Breast epithelium (tissue), 4 donors: ENCODE measurements at places on chromosomes 1 and 21. TPM values are rescaled to one million over a fixed set of nuclear protein-coding genes. Genes with fewer than 3 reads are reported as not detected.

The LAPTM5 gene
- 41.3 TPM for total RNA-seq

DNA sequence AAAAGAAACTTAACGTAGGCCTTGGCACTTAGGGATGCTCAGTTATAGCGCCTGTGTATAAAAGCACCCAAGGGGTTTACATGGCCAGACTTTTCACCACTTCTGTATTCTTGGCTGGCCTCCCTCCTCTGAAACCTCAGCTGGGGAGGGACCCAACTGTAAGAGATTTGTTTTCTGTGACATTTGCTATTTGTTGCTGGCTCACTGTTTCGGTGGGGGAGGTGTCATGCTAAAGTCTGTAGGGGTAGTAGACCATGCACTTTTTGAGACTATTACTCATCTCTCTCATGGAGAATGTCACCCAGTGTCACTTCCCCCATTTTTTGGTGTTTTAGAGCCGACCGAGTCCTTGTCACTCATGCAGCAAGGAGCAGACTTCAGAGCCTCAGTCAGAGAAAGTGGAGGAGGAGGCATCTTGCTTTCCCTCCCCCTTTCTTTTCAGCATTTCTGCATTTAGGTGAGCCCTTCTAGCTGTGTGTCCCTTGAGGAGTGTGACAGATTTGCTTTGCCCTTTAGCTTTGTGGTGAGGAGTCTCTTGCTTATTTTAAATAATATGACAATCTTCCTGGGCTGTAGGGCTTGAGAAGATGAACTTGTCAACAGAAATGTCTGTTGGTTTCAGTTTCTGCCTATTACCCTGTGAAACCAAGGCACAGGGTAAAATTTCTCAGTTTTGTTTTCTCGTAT is 160.1 kb downstream of the FASLG start:
- no peak for DNase-seq
- no peaks in the 10 kb centered on the region for H3K4me1 ChIP-seq
- H3K27me3 ChIP-seq: no peaks in the 10 kb centered on the region
- H3K4me3 ChIP-seq: no peak overlapping the region
- H3K27ac ChIP-seq: no peak overlapping the region

The ZNF683 gene
- total RNA-seq: not detected

GRCh38 chr1:38030596-38031512 is 15.7 kb downstream of the POU3F1 start:
- no peaks in the 10 kb centered on the region for H3K36me3 ChIP-seq
- H3K4me3 ChIP-seq: no peak overlapping the region
- peaks cover 3% of the 10 kb centered on the region for H3K4me1 ChIP-seq

- no peaks in the 10 kb centered on the region for H3K4me1 ChIP-seq
- H3K27ac ChIP-seq: no peak overlapping the region
- DNase-seq: no peak
- H3K4me3 ChIP-seq: no peak overlapping the region
- no peaks in the 10 kb centered on the region for H3K27me3 ChIP-seq
These were observed 1350.4 kb downstream of the AMY1C start for GRCh38 chr1:105100102-105100501.

- H3K4me3 ChIP-seq: peak overlapping the region; percentile 21
- H3K36me3 ChIP-seq: no peaks in the 10 kb centered on the region
- peak overlapping the region; percentile 91 for H3K27ac ChIP-seq
- H3K27me3 ChIP-seq: no peaks in the 10 kb centered on the region
These were observed 34.8 kb downstream of the CLCA1 start for GRCh38 chr1:86503406-86504136.

- H3K4me1 ChIP-seq: no peaks in the 10 kb centered on the region
- DNase-seq: no peak
- H3K27ac ChIP-seq: no peak overlapping the region
- H3K27me3 ChIP-seq: no peaks in the 10 kb centered on the region
- peaks cover 3% of the 10 kb centered on the region for H3K36me3 ChIP-seq
- no peak overlapping the region for H3K4me3 ChIP-seq
These were observed 96.7 kb upstream of the GNG4 start for GRCh38 chr1:235746245-235746644.

The AMPD1 gene
- not detected for total RNA-seq

The OVAAL gene
- total RNA-seq: not detected

The MATN1 gene
- not detected for total RNA-seq

The KAZN gene
- 16.2 TPM for total RNA-seq

- H3K4me1 ChIP-seq: no peaks in the 10 kb centered on the region
- no peak overlapping the region for H3K4me3 ChIP-seq
- DNase-seq: no peak
- no peak overlapping the region for H3K27ac ChIP-seq
- no peaks in the 10 kb centered on the region for H3K36me3 ChIP-seq
These were observed 6.7 kb upstream of the GPR25 start for GRCh38 chr1:200866116-200866515.

- DNase-seq: no peak
- no peaks in the 10 kb centered on the region for H3K4me1 ChIP-seq
- no peak overlapping the region for H3K27ac ChIP-seq
- no peak overlapping the region for H3K4me3 ChIP-seq
- no peaks in the 10 kb centered on the region for H3K27me3 ChIP-seq
These were observed 403.9 kb downstream of the PCP4 start for GRCh38 chr21:40271164-40271563.

DNA sequence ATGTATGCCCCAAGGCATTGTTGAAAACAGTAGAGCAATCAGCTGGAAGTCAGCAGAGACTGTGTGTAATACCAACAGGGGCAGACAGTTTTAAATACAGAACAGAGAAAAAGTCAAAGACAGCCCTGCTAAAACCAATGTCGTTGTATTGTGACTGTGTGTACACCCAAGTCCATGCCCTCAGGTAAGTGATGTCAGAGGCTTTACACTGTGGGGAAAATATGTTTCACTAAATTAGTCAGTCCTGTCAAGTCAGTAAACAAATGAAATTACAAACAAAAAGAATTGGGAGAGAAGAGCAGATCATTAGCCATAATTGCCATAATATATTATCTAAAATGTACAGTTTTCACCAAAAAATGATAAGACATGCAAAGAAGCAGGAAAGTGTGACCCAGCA is 2.4 kb upstream of the CYP2J2 start:
- no peak overlapping the region for H3K27ac ChIP-seq
- H3K4me3 ChIP-seq: no peak overlapping the region
- DNase-seq: no peak
- H3K27me3 ChIP-seq: no peaks in the 10 kb centered on the region

The TRIM17 gene
- 9.5 TPM for total RNA-seq

The TRAPPC10 gene
- 31.1 TPM for total RNA-seq

The SLC5A9 gene
- 0.16 TPM for total RNA-seq

GRCh38 chr1:204917802-204918201 is 47.1 kb downstream of the NFASC start:
- no peak overlapping the region for H3K27ac ChIP-seq
- no peaks in the 10 kb centered on the region for H3K27me3 ChIP-seq
- H3K36me3 ChIP-seq: no peaks in the 10 kb centered on the region
- no peak for DNase-seq
- H3K4me1 ChIP-seq: no peaks in the 10 kb centered on the region
- H3K4me3 ChIP-seq: no peak overlapping the region

GRCh38 chr1:154241703-154242351 is 21.1 kb downstream of the UBAP2L start:
- peaks cover 6% of the 10 kb centered on the region for H3K36me3 ChIP-seq
- DNase-seq: no peak
- H3K4me3 ChIP-seq: no peak overlapping the region
- H3K27me3 ChIP-seq: no peaks in the 10 kb centered on the region
- no peaks in the 10 kb centered on the region for H3K4me1 ChIP-seq

- no peaks in the 10 kb centered on the region for H3K27me3 ChIP-seq
- no peak for DNase-seq
- H3K4me1 ChIP-seq: no peaks in the 10 kb centered on the region
- no peaks in the 10 kb centered on the region for H3K36me3 ChIP-seq
- no peak overlapping the region for H3K27ac ChIP-seq
- H3K4me3 ChIP-seq: no peak overlapping the region
These were observed 97.4 kb upstream of the CHRM3 start for GRCh38 chr1:239288820-239289554.

The CATSPER4 gene
- total RNA-seq: not detected

DNA sequence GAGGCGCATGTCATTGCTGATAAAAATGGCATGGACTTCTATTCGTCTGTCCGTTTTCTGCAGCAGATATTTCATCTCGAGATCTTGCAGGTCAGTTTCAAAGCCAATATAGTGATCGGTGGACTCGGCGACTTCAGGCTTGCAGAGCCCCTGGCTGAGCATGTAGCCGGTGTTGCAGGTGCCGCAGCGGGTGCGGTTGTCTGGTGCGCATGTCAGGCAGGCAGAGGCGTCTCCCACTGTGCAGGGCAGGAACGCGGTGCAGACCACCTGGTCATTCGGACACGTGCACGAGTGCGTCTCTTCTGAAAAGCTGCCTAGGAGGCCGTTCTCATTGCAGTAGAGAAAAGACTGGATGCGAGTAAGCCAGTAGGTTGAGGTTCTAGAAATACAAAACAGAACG is 378.9 kb downstream of the BRINP3 start:
- no peaks in the 10 kb centered on the region for H3K36me3 ChIP-seq
- no peak for DNase-seq
- no peaks in the 10 kb centered on the region for H3K27me3 ChIP-seq
- no peaks in the 10 kb centered on the region for H3K4me1 ChIP-seq
- H3K4me3 ChIP-seq: no peak overlapping the region

DNA sequence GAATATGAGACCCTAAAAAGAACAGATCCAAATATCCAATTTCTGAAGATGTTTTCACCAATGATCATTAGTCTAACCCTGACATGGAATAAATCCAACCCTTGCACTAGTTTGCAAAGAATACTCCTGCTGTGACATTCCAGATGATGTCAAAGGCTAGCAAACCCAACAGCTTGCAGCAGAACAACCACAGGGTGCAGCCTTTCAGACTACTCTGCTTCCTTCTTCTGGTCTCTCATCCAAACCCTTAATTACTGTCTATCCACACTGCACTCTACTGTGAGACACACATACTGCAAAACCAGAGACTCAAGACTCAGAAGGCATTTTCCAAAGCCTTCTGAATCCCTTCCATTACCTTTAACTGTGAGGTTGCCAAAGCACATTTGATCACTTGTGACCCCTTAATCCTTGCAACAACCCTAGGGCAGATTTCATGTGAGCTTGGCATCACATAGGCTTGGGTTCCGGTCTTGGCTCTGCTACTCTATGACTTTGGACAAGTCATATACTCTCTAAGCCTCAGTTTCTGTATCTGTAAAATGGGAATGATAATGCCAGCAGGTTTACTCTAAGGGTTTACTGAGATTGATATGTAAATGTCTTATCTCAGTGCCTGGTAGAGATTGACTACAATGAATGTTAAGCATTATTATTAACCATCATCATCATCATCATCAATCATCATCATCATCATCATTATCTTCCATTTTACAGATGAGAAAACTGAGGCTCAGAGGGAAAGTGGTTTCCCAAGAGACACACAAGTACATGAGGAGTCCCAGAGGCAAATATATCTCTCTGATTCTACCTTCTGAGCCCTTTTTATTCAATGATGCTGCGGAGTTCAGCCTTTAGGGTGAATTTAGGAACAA is 94.5 kb downstream of the SYF2 start:
- no peak for DNase-seq
- H3K36me3 ChIP-seq: no peaks in the 10 kb centered on the region
- no peaks in the 10 kb centered on the region for H3K4me1 ChIP-seq
- H3K4me3 ChIP-seq: no peak overlapping the region

The PTPN14 gene
- total RNA-seq: 49.5 TPM

- H3K36me3 ChIP-seq: no peaks in the 10 kb centered on the region
- no peak for DNase-seq
- H3K27me3 ChIP-seq: no peaks in the 10 kb centered on the region
These were observed 74.1 kb upstream of the CNIH3 start for GRCh38 chr1:224541901-224542630.

- no peak overlapping the region for H3K4me3 ChIP-seq
- no peak for DNase-seq
- H3K27me3 ChIP-seq: no peaks in the 10 kb centered on the region
- no peak overlapping the region for H3K27ac ChIP-seq
These were observed 46.1 kb downstream of the NPHS2 start for GRCh38 chr1:179529482-179530195.

The LCE1D gene
- total RNA-seq: not detected

GRCh38 chr1:165858967-165859845 is 31.8 kb downstream of the UCK2 start:
- H3K4me3 ChIP-seq: no peak overlapping the region
- DNase-seq: no peak
- no peaks in the 10 kb centered on the region for H3K36me3 ChIP-seq
- peaks cover 7% of the 10 kb centered on the region for H3K4me1 ChIP-seq
- no peak overlapping the region for H3K27ac ChIP-seq

The LIN28A gene
- total RNA-seq: not detected

The UMODL1 gene
- total RNA-seq: not detected

DNA sequence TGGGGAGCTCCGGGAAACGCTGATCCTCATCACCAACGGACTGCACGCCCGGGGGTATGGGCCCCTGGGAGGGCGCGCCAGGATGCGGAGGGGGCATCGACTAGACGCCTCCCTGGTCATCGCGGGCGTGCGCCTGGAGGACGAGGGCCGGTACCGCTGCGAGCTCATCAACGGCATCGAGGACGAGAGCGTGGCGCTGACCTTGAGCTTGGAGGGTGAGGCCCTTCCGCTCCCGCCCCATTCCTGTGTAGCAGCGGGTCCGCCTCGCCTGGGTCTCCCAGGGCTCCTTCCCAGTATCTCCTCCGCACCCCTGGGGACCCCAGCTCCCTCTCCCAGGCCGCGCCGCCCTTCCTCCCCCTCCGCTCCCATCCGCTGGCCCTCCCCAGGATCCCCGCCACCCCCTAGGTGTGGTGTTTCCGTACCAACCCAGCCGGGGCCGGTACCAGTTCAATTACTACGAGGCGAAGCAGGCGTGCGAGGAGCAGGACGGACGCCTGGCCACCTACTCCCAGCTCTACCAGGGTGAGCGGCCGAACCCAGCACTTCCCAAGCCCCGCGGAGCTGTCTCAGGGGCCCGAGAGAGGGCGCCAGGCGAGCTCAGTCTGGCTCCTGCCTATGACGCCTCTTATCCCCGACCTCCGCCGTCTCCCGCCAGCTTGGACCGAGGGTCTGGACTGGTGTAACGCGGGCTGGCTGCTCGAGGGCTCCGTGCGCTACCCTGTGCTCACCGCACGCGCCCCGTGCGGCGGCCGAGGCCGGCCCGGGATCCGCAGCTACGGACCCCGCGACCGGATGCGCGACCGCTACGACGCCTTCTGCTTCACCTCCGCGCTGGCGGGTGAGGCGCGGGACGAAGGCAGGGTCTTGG is 5.0 kb downstream of the HAPLN2 start:
- no peaks in the 10 kb centered on the region for H3K36me3 ChIP-seq
- peaks cover 11% of the 10 kb centered on the region for H3K4me1 ChIP-seq
- DNase-seq: peak; percentile 52

DNA sequence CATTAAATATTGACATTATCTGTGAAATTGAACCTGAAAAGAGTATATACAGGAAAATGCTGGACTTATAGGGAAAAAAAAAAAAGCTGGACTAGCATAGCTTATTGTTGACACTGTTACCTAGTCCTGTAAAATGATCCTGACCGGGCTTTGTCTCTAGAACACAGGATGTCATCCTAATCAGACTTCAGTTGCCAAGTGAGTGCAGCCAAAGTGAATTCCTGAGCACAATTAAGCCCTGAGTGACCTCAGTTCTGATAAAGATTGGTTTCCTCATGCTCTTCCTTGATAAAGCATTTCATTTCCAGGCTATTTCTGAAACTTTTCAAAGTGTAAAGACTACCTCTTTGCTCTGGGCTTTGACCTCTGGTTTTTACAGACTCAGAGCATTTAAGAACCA is 19.8 kb downstream of the SELP start:
- H3K27me3 ChIP-seq: peaks cover 5% of the 10 kb centered on the region
- H3K27ac ChIP-seq: no peak overlapping the region
- no peaks in the 10 kb centered on the region for H3K4me1 ChIP-seq
- no peak overlapping the region for H3K4me3 ChIP-seq
- H3K36me3 ChIP-seq: no peaks in the 10 kb centered on the region
